Inflammatory macrophage (primary cell): ENCODE measurements at places on chromosomes 7 and 10.

GRCh38 chr7:112001091-112001826 is 204.9 kb downstream of the DOCK4 start:
- peak; percentile 53 for DNase-seq

GRCh38 chr10:26543567-26544306 is 105.6 kb downstream of the APBB1IP start:
- no peak for DNase-seq

DNA sequence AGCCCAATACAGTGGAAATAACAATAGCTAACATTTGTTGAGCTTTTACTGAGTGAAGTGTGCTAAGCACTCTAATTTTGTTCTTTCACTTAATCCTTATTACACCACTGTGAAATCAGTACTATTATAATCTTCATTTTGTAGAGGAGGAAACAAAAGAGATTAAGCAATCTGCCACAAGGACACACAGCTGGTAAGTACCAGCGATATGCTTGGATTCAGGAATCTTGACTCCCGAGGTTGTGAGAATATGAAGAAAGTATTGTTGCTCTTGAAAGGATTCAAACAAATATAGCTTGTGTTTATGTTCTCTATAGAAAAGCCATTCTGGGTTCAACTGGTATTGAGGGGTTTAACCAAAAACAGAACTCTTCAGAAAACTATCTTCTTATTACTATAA is 93.7 kb upstream of the HECTD2 start:
- DNase-seq = no peak

DNA sequence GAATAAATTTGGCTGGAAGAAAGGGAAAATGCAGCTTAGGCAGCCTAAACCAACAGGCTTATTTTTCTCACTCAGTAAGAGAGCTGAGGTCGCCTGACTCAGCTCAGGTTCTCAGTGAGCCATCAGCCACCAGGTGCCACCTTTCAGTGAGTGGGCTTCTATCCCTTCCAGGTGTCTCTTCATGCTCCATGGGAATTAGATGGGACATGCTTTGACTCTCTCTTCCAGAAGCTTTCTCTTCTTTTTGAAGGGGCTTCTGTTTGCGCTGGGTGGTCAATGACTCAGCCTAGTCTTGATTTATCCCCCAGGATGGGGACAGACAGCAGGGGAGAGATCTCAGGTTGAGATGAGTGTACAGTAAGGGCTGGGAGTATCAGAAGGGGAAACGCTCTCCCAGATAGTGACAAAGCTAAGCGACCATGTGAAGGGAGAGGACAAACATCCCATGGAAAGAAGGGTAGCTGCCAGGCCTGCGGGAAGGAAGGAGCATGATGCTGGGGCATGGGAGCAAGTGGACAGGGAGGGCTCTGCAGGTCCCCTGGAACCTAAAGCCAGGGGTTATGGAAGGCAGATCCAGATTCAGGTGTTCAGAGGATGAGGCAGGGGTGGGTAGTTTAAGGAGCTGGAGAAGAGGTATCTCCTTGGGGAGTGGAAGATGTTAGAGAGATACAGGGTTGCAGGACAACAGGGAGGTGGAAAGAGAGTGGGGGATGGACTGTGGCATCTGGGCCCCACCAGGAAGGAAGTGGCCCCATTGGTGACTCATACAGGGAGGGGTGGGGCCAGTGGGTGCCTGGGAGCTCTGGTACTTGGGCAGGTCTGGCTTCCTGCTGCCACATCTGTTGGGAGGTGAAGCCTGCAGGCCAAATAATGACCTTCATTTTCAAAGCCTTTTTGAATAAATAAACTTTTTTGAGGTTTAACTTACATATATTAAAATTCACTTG is 32.5 kb downstream of the OGDH start:
- peak; percentile 76 for DNase-seq

GRCh38 chr7:96322373-96322695 is 436 bp upstream of the SLC25A13 start:
- no peak for DNase-seq

- DNase-seq = no peak
Observed at GRCh38 chr7:29612596-29612995, 49.0 kb downstream of the PRR15 start.

DNA sequence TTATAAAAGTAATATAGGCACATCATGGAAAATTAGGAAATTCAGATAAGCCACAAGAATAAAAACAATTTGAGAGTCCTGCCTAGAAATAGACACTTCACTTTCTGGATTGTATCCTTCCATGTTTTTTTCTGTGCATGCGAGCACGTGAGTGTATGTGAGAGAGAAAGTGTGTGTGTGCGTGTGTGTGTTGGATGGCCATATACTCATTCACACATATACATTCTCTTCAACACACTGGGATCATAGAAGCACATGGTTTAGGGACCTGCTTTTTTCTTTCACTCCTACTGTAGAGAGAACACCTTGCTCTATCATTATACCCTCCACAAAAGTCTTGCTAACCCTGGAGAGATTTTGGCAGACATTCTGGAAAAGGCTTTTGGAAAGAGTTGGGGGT is 7.5 kb downstream of the FFAR4 start:
- DNase-seq = no peak

GRCh38 chr10:26721561-26721960 is 24.1 kb downstream of the PDSS1 start:
- no peak for DNase-seq

DNA sequence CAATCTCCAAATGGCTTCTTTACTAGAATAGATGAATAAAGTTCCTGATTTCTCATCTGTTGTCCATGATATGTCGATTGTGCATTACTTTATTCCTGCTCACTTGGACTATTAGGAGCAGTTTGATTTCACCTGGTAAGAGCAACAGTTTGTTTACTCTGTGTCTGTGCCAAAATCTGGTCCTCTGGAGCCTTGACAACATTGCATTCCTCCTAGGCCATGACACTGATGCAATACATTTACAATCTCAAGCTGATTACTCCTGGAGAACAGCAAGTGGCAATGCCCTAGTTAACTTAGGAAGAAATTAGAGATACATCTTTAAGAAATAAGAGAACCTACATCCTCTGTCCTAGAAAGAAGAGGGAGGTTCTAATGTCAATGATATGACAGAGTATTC is 71.8 kb downstream of the SGCE start:
- DNase-seq = no peak

DNA sequence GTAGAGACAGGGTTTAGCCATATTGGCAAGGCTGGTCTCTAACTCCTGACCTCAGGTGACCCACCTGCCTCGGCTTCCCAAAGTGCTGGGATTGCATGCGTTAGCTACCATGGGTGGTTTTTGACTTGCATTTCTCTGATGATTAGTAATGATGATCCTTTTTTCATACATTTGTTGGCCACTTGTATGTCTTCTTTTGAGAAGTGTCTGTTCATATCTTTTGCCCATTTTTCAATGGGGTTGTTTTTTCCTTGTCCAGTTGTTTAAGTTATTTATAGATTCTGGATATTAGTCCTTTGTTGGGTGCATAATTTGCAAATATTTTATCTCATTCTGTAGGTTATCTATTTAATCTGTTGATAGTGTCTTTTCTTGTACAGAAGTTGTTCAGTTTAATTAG is 4.3 kb upstream of the OR13A1 start:
- no peak for DNase-seq

DNA sequence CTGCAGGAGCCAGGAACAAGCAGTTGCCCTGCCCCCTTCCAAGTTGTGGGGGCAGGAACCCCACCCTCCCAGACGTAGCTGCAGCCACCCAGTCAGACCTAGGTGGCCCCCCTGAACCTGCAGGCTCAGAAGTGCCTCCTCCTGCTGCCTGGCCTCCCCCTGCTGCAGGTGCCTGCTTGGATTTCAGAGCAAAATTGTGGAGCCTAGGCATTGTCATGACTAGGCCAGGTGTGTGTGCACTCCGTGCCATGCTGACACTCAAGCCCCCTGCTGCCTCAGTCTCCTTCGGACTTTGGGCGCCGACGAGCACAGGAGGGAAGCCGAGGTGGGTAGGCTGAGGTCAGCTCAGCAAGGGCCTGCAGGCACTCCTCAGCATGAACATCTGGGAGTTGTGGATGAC is 733.9 kb upstream of the ZWINT start:
- DNase-seq = no peak

GRCh38 chr10:114516356-114516755 is 112.1 kb upstream of the AFAP1L2 start:
- no peak for DNase-seq

- peak; percentile 49 for DNase-seq
Observed at GRCh38 chr10:93436591-93437085, 45.5 kb downstream of the MYOF start.

DNA sequence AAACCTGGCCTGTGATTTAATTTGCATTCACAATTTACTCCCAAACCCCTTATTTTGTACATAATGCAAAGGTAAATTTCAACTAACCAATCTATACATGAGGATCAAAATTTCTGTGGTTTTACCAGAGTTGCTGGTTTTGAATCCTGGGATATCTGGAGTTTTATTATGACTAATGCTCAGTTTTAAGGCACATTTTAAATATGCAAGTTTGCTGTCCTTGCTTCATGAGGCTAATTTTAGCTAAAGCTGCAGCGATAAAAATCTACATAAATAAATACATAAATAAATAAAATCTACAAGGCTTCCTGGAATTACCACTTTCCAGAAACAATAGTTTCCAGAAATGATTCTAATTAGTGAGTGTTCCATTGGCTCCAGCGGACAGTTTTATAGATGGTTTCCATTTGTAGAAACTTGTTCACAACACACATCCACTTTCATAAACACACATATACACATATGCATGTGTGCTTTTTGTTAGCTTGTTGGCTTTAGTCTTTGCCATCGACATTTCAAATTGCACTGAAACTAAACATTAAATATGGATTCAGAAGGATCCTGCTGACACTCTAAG is 339.5 kb upstream of the NRP1 start:
- DNase-seq = no peak

GRCh38 chr10:71878327-71879034 is 27.4 kb upstream of the PSAP start:
- peak; percentile 71 for DNase-seq

DNA sequence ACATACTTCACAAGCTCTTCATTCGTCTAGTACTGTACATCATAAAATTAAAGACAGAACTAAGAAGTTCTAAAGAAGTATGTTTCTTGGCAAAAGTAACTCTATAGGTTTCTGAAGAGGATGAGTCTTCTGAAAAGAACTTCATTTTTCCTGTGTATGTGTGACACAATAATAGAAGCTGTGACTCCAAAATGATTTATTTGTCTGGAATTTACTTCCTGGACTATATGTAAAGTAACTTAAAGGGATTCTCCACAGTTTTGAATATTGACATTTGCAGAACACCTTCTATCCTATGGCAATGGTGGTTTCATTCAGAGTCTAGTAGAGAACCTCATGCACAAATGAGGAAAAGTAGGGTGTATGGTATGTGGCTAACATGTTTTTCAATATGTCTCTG is 19.8 kb upstream of the CLDN12 start:
- DNase-seq = no peak

- DNase-seq = no peak
Observed at GRCh38 chr10:99008054-99008453, 227.6 kb downstream of the HPSE2 start.

GRCh38 chr10:31509989-31510388 is 191.0 kb downstream of the ZEB1 start:
- no peak for DNase-seq
